ENCODE measurements at places on chromosomes 6 and 20.

DNA sequence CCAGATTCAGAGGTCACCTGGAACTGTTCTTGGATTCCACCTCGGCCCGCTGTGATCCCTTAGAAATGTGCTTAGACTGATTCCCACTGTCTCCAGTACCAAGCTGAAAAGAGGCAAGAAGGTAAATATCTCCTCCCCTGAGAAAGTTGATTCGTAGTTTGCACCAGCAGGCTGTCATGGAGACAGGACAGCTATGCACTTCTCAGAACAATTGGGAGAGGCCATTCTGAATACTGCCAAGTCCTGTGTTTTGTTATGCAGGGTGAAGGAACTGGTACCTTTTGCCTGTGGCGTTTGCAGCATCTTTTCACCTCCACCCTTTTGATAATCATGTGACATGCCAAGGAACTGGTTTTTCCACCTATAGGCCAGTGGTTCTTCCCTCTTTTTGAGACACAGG lies 58.2 kb upstream of the RNGTT start:
- no peak for DNase-seq

GRCh38 chr20:24389686-24390085 lies 79.7 kb upstream of the SYNDIG1 start:
- DNase-seq: no peak

- peak; percentile 94 for DNase-seq
Observed at GRCh38 chr6:12572896-12573827, 143.4 kb upstream of the PHACTR1 start.

DNA sequence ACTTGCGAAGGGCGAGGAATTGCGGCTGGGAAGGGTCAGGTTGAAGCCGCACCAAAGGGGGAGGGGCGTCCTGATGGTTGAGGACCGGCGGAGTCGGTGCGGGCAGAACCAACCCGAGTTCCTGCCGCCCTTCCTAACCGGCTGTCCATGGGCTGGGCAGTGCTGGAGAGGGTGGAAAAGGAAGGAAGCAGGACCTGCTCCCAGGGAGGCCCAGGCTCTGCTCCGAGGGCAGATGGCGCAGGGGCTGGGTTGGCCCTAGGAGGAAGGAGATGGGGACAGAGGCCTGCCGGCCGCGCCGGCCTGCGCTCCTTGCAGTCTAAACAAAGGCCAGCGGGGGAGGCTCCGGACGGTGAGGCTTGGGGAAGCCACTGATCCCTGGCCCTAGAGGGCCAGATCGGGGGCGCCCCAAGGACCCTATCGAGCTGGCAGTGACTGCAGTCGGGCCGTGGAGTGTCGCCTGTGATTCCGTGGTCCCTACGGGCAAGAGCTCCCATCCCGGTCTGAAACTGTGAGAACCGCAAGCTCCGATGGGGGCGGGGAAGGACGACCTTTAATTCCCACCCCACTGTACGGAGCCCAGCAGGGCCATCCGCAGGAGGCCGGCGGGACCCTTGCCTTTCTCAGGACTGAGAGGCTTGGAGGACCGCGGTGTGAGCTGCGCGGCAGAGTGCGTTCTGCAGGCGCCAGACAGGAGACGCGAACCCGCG lies 39.4 kb downstream of the YTHDF1 start:
- no peak for DNase-seq

DNA sequence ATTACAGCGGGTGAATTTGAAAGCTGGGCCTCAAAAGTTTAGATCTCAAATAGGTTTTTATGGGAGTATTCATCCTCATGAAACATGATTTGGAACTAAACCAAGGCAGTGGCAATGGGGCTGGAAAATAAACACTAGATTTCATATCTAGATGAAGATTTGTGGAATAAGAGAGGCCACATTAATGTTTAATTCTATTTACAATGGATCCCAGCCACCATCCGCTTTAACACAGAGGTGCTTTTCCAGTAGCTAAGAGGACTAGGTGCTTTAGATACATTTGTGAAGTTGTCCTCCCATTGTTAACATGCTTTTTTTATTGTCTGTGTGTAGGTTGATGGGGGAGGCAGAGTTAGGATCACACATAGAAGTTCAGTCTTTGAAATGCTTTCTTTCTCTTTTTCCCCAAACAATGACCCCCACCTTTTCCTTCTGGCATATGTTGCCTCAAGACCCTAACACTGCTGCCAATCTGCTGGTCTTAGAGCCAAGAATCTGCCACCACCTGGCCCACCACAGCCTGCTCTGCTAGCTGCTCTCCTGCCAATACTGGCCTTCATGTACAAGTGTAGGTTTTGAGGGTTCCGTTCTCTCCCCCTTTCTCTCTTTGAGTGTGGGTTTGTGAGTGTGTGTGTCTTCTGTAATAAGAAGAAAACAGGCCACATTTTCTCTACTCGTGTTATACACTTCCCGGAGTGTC lies 27.8 kb upstream of the GFRAL start:
- DNase-seq: no peak

DNA sequence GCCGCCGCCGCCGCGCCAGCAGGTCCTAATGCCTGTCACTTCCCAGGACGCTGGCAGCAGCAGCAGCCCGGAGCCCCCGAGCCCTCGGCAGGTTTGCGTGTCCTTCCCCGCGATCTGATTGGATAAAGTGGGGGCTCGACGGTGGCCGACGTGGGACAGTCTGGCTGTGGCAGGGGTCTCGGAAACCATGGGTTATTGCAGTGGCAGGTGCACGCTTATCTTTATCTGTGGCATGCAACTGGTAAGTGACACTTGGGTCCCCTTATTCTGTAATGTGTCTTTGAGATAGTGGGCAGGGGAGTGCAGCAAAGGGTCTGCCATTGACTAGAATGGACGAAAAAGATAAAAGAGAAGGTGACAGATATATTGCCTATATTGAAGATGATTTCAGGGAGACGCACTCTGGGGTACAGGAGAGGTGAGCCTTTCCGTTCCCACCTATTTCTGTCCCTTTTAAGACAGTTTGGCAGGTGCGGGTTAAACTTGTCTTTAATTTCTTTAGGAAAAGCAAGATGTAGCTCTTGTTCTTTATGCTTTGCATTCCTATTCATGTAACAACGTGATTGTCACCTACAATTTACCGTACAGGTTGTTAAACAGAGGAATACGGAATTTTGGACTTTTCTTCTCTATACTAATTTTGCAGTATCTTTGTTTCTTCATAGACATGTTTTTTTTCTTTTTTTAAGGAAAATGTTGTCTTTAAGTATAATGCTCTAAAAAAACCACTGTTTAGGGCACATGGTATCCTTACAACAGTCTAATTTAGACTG lies 535 bp downstream of the NKAIN2 start:
- no peak for DNase-seq

DNA sequence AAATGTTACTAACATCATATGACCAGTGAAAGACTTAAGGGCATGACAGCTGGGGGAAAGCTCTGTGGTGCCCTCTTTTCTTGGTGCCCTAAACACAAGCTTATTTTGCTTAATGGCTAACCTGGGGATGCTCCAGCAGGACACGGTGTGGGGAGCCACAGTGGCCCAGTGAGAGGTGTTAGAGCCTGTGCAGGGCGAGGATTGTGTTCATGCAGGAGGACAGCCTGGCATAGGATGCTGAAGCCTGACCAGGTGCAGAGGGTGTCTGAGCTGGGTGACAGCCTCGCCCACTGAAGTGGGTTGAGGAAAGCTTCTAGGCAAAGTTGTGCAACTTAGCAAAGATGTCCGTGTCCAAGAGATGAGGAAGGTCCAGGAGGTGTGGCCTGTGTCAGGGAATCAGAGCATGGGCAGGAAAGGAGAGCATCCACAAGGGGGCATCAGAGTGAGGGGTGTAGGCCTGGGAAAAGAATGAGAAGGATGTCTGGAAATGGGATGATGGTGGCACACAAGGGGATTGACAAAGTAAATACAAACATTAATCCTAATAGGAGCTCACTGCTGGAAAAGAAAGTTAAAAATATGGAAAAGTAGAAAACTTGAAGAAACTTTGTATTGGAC lies 33.9 kb downstream of the SLC17A4 start:
- DNase-seq: peak; percentile 51

DNA sequence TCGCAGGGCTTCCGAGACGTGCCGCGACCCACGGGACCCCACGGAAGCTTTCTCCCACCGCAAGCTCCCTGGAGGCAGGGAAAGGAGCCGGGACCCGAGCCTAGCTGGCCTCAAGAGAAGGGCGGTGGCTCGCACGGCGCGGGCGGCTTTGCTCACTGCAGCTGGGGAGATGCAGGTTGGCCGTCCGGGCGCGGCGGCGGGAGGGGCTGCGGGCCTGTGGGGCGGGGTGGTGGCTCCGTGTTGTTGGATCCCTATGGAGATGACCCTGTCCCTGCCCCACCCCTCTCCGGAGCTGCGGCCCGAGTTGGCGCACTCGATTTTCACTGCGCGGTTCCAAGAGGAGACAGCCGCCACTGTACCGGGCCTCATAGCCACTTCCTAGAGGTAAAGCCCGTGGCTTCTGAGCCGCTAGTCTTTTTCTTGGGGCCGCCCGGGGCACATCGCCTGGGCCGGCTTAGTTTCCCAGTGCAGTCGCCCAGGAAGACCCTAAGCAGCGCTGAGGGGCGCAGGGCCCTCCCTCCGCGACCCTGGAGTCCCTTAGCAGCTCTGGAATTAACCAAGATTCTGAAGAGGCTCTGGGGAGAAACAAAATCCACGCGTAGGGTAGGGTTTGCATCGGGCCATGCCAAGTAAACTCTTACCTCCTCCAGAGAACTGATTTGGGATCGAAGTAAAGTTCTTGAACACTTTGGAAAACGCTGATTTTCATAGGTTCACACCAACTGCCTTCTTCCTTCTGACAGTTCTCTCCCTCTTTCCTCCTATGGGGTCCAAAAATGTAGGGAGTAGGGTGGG lies at the start of gene ECT2L:
TSS of gene ECT2L (plus strand) at position 279 of the 795 bp plus-strand sequence. CDS start 17,188 bp downstream, outside the sequence.
- no peak for DNase-seq

DNA sequence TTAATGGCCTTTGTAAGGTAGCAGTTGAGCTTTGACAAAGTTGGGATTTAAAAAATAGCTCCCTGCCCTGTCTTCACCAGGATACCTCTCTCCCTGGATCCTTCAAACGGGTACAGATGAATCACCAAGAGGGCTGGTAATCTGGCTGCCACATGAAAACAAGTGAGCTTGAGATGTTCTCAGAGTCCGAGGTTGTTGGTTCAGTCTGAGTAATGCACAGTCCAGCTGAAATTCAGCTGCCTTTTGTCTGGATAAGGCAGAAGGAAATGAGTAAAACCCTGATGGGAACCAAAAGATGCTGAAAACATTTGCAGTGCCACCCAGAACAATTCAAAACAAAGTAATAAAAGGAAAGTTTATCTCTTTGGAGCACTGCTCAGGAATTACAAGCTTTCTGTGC lies 86.8 kb downstream of the GJA1 start:
- DNase-seq: peak; percentile 88

DNA sequence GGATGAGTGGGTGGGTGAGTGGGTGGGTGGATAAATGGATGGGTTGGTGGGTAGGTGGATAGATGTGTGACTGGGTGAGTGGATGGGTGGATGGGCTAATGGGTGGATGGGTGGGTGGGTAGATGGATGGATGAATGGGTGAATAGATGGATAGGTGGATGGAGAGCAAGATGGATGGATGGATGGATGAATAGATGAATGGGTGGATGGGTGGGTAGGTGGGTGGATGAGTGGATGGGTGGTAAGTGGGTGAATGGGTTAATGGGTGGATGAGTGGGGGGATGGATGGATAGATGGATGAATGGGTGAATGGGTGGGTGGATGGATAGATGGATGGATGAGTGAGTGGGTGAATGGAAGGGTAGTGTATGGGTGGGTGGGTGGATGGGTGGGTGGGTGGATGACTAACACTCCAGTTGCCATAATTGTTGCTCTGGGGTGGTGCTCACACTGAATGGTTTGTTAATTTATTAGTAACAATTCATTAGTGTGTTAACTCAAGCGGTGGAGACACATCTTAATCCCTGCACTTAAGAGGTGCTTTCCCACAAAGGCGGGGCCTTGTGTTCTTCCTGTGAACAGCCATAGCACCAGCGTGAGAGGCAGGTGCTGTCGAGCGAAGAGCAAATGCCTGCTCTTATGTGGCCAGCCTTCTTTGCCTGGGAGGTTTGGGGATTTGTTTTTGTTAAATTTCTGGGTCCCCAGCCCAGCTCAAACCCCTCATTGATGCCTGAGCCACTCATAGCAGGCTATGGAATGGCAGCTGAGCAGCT lies 4.9 kb upstream of the APCDD1L start:
- no peak for DNase-seq
